ENCODE measurements at places on chromosomes 3 and 15.

- no peak for DNase-seq
Measured at GRCh38 chr3:79038636-79039035, 729.2 kb downstream of the ROBO1 start.

GRCh38 chr3:107687056-107687581, 164.4 kb downstream of the BBX start:
- DNase-seq: no peak

DNA sequence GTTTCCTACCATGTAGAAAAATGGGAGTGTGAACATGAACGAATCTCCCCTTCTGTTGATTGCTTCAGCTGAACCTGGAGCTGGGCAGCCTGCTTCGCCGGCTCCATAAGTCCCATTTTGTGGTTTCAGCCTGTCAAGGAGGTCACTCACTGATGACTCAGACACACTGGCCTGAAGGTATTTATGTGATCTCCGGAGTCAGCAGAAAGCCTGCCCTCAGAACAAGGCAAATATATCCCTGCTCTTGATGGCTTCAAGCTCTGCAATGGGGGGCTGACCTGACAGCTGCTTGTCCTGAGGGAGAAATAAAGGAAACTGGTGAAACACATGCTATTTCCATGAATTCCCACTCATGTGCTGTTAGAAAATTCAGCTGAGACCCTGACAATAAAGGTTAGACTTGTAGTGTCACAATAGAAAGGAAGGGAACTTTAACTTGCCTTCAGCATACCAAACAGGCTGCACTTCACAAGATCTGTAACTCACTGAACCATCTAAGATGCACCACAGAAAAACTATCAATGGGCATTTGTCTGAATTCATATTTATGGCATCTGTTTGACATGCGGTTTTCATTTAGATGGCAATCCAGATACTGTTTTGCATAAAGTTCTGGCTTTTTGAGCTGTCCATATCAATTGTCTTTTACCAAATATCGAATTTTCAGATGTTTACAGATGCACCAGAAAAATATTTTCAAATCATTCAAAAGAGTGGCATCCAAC, 282.0 kb upstream of the VEPH1 start:
- DNase-seq: no peak

DNA sequence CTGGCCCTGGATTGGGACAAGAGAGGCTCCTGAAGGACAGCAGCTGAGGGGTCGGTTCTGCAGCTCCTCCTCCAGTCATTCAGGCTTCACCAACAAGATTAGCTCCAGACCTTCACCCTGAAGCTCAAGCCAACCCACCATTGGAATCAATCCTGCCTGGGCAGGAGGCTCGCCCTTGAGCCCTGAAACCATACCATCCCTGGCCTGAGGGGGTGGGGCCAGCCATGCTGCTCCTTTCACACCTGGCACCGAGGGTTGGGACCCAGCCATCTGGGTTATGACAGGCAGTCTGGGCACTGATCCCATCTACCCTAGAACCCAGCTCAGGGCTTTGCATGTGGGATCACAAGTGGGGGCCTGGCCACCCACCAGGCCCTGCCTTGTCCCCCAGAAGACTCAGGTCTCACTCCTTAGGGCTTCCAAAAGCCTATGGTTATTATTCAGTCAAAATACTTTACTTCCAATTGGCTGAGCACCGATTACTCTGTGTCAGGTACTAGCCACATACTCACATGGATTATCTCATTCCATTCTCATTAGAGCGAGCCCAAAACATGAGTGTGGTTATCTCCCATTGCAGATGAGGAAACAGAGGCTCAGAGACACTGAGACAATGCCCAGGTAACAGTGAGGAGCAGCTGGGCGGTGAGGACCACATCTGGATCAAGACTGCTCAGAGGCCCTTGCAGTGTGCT, 3.1 kb downstream of the ABHD14B start:
- no peak for DNase-seq

DNA sequence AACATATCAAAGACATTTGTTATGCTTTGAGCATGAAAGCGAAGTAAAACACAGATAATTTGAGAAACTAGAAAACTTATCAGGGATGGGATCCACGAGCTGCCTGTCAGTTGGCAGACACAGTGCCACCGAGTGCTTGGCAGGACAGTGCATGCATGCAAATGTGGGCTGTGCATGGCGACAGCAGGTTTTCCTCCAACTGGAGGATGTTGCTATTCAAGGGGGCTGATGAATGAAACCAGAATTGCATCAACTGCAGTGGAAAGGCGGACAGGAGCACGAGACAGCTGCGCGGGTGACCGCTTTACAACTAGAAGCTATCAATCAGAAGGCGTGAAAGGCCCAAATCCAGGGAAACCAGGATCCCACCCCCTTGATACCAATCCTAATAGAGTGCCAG, 244.3 kb downstream of the NR2F2 start:
- no peak for DNase-seq

GRCh38 chr3:129441215-129441614, 1.2 kb downstream of the IFT122 start:
- DNase-seq: no peak

GRCh38 chr15:75062706-75063105, 39.3 kb downstream of the PPCDC start:
- no peak for DNase-seq

GRCh38 chr3:111692593-111693552, 97.7 kb upstream of the ZBED2 start:
- DNase-seq: no peak

- no peak for DNase-seq
Measured at GRCh38 chr15:73799466-73799865, 46.3 kb upstream of the INSYN1 start.

- no peak for DNase-seq
Measured at GRCh38 chr3:173255555-173255954, 114.5 kb upstream of the SPATA16 start.

- no peak for DNase-seq
Measured at GRCh38 chr3:115659253-115660220, 36.2 kb downstream of the GAP43 start.

- DNase-seq: no peak
Measured at GRCh38 chr15:77532067-77532710, 100.5 kb downstream of the LINGO1 start.

DNA sequence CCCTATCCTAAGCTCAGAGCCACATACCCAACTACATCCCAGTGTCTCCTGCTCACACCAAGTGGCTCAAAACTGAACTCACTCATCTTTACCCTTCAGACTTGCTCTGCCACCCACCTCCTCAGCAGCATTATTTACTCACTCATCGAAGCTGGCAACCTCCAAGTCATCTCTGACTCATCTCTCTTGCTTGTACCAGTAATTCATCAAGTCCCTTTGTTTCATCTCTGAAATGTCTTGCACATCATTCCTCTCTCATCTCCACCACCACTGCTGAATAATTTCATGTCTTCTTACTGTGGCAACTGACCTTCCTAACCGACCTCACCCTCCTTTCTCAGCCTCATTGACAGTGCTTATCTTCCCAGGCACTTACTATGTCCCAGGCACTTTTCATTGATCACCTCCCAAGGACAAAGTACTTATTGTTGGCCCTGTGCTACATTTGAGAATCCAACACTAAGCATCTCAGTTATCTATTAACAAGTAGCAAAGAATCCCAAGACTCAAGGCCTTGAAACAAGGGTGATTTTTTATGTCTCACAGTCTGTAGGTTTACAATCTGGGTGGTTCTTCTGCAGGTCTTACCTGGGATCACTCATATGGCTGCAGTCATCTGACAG, 82.0 kb downstream of the MRPL46 start:
- DNase-seq: no peak

GRCh38 chr3:64214381-64215018, 10.8 kb downstream of the PRICKLE2 start:
- no peak for DNase-seq

- DNase-seq: no peak
Measured at GRCh38 chr3:184632551-184633236, 71.1 kb downstream of the EPHB3 start.

GRCh38 chr3:54905920-54906319, 21.9 kb downstream of the LRTM1 start:
- no peak for DNase-seq
